Activated naive CD8-positive, alpha-beta T cell treated with anti-CD3 and anti-CD28 coated beads, Interleukin-2, amount 50 U/mL, for 24 hours (primary cell): ENCODE measurements at places on chromosomes 12 and 14.

- no peak overlapping the region for H3K4me3 ChIP-seq
- peaks cover 4% of the 10 kb centered on the region for H3K4me1 ChIP-seq
- peak overlapping the region; percentile 70 for H3K27ac ChIP-seq
- peaks cover 6% of the 10 kb centered on the region for H3K27me3 ChIP-seq
- H3K36me3 ChIP-seq: peaks cover 2% of the 10 kb centered on the region
These were observed 296.0 kb downstream of the PCNX1 start for GRCh38 chr14:71203306-71203705.

- peaks cover 5% of the 10 kb centered on the region for H3K27me3 ChIP-seq
- H3K4me3 ChIP-seq: no peak overlapping the region
- no peaks in the 10 kb centered on the region for H3K36me3 ChIP-seq
These were observed 624.6 kb downstream of the AACS start for GRCh38 chr12:125689576-125690410.

GRCh38 chr12:74105434-74105833 lies 432.2 kb upstream of the ATXN7L3B start:
- H3K36me3 ChIP-seq: no peaks in the 10 kb centered on the region
- DNase-seq: no peak
- H3K4me3 ChIP-seq: no peak overlapping the region
- H3K4me1 ChIP-seq: no peaks in the 10 kb centered on the region
- no peaks in the 10 kb centered on the region for H3K27me3 ChIP-seq
- H3K27ac ChIP-seq: no peak overlapping the region

- H3K27me3 ChIP-seq: no peaks in the 10 kb centered on the region
- H3K4me1 ChIP-seq: peaks cover 82% of the 10 kb centered on the region
- H3K27ac ChIP-seq: no peak overlapping the region
- H3K36me3 ChIP-seq: peaks cover 4% of the 10 kb centered on the region
- no peak overlapping the region for H3K4me3 ChIP-seq
These were observed 5.6 kb downstream of the TMED10 start for GRCh38 chr14:75170772-75171171.

- peaks cover 2% of the 10 kb centered on the region for H3K4me1 ChIP-seq
- no peaks in the 10 kb centered on the region for H3K27me3 ChIP-seq
- DNase-seq: no peak
- H3K36me3 ChIP-seq: no peaks in the 10 kb centered on the region
These were observed 188.8 kb downstream of the EPS8 start for GRCh38 chr12:15600223-15600935.

DNA sequence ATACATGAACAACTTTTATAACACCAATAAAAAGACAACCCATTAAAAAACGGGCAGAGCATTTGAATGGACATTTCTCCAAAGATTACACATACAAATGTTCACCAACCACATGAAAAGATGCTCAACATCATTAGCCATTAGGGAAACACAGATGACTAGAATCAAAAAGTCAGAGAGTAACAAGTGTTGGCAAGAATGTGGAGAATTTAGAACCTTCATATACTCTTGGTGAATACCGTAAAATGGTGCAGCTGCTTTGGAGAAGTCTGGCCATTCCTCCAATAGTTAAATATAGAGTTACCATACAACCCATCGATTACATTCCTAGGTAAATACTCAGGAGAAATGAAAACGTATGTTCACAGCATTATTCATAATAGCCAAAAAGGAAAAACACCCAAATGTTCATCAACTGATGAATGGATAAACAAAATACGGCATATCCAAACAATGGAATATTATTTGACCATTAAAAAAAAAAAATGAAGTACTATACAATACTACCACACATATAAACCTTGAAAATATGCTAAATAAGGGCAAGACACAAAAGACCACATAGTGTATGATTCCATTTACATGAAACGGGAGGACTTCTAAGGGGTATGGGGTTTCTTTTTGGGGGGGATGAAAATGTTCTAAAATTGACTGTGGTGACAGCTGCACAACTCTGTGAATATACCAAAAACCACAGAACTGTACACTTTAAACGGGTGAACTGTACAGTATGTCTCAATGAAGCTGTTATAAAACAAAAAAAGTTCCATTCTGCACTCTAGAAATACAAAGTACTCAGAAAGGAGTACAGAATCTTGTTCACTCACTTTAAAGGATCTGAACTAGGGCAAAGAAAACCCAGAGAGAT lies 3.2 kb downstream of the CORO1C start:
- H3K27ac ChIP-seq: no peak overlapping the region
- no peak for DNase-seq
- H3K27me3 ChIP-seq: no peaks in the 10 kb centered on the region
- H3K4me1 ChIP-seq: peaks cover 58% of the 10 kb centered on the region
- no peak overlapping the region for H3K4me3 ChIP-seq

DNA sequence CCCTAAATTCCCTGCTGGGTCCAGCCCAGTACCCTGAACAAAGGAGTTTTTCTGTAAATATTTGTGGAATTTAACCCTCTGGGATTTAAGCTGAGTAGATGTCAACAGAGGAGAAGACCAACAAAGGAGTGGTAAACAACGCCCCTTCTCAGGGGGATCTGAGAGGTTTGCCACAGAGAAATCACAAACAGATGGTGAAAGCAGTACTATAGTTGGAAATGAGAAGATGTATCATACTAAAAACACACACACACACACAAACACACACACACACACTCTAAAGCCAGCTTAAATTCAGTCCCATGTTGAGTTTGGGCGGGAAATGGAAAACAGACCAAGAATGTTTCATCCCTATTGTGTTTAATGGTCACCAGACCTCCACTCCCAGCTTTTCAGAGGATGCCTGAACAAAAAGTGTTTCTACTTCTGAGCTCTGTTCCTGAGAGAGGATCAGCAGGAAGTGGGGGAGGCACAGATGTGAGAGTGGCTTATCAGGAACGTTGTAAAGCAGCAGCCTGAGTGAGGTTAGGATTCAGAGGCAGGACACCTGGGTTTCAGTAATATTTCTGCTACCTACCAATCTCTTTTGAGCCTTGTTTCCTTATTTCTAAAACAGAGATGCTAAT lies 3.2 kb downstream of the BIN2 start:
- peak overlapping the region; percentile 98 for H3K27ac ChIP-seq
- peak overlapping the region; percentile 94 for H3K4me3 ChIP-seq
- H3K36me3 ChIP-seq: peaks cover 34% of the 10 kb centered on the region
- no peaks in the 10 kb centered on the region for H3K27me3 ChIP-seq
- peaks cover 72% of the 10 kb centered on the region for H3K4me1 ChIP-seq
- no peak for DNase-seq

DNA sequence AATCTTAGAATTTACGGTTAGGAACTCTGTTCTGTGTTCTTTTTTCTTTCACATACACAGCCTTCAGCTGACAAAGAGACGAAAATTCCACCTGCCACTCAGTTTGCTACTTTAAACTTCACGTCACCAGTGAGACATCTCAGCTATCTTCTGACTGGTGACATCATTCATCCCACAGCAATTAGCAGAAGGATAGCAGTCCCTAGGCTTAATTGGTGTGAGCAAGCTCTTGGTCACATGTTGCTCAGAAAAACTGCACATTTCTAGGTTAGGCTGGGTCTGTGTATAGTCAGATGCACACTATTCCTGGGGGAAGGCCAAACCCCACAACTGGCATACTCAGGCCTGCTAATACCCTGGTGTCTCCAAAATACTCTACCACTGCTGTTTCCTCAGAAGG lies 23.9 kb downstream of the SLC7A7 start:
- H3K4me1 ChIP-seq: peaks cover 19% of the 10 kb centered on the region
- DNase-seq: no peak
- H3K27ac ChIP-seq: no peak overlapping the region
- H3K36me3 ChIP-seq: no peaks in the 10 kb centered on the region

- DNase-seq: peak; percentile 23
- no peaks in the 10 kb centered on the region for H3K36me3 ChIP-seq
- H3K27me3 ChIP-seq: peaks cover 36% of the 10 kb centered on the region
- peak overlapping the region; percentile 85 for H3K4me3 ChIP-seq
- peaks cover 33% of the 10 kb centered on the region for H3K4me1 ChIP-seq
- no peak overlapping the region for H3K27ac ChIP-seq
These were observed 568 bp downstream of the CCDC184 start for GRCh38 chr12:48183876-48184548.

DNA sequence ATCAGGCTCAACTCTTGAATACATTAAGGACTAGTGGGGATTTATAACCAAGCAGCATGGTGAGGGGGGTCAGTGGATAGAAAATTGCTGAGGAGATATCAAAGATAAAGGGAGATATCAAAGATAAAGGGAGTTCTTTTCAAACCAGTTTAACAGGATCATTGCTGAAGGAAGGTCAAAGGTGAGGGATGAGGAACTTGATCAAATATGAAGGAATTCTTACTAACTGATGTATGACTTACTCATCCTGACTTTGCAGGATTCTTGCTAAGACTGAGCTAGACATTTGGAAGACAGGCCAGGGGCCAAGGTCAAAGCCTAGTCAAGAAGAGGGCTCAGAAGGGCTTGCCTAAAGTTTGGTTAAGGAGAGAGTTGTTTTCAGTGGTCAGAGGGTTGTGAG lies 4.8 kb downstream of the ABHD4 start:
- H3K36me3 ChIP-seq: peaks cover 17% of the 10 kb centered on the region
- no peaks in the 10 kb centered on the region for H3K27me3 ChIP-seq
- no peak overlapping the region for H3K4me3 ChIP-seq
